RPMI8226 (cell line): ENCODE measurements at places on chromosomes 13 and 19.

DNA sequence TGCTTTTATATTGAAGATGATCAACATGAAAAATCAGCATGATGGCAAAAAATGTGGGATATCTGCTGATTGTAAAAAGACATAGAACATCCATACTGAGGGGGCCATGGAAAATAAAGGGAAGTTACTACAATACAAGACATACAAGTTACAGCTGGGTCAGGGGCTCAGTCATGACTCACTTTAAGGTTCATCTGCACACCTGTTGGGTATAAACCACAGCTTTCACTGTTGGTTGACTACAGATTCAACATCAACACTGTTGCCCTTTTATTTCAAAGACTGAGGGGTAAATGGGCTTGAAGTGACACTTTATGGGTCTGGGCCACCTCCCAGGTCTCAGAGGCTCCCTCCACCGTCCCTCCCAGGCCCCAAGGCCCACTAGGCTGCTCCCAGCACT, 98.1 kb upstream of the IRS2 start:
- DNase-seq, result no peak

DNA sequence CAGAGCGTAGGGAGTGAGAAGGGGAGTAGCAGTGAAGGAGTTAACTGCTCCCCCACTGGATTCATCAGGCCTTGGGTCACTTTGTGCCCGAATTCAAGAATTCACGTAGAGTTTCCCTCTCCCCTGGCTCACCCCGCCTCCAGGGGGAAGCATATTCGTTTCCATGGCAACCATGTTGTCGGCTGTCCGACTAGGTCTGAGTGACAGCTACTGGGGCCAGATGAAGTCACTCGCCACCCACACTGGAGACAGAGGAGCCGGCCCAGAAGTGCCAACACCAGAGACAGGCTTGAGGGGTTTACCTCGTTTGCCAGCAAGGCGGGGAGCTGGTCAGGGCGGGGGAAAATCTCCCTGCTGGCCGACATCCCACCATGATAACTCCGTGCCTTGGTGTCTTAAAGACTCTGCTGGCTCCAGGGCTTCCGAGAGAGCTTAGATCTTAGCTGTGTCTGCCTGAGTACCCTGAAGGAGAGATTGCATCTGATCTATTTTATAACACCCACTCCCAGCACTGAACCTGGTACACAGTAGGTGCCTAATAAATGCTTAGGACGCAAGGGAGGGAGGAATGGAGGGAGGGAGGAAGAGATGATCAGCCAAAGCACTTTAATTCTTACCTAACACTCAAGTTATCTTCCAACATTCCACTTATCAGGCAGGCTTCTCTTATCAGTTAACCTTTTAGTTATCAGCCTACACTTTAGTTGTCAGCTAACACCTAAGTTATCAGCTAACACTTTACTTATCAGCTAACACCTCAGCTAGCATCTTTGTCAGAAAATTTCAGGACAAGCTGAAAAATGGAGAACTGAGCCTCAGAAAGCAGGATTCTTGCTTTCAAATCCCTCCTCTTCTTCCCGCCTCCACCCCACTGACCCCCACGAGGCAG, 57.2 kb upstream of the ZNRF4 start:
- peak; percentile 46 for DNase-seq

GRCh38 chr19:3314962-3315675, 51.3 kb upstream of the NFIC start:
- no peak for DNase-seq

GRCh38 chr13:37701972-37702371, 103.4 kb upstream of the POSTN start:
- DNase-seq, result no peak

DNA sequence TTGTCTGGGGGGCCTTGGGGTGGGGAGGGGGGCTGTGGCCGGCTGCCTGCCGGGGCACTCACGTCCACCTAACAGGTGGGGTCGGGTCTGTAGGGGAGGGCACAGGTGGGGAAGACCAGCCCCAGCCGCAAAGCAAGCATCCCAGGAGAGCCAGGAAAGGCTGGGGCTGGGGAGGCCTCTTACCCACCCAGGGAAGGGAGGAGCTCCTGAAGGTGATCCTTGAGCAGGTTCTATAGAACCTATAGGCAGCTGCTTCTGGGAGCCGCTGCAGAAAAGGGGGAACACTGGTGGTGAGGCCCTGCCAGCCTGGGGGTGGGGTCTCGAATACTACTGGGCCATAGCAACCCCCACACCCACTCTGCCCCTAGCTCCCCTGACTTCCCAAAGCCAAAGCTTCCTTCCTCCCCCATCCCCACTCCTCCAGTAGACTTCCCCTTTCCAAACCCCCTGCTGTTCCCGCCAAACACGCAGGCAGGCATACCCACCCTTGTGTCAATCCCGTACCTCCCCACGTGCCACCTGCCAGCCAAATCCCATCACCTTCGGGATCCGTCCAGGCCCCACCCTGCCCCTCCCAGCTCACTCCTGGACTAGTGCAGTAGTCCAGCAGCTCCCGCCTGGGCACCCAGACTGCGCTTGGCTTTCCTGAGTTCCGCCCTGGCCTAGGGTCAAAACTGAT, 5.6 kb downstream of the KLF16 start:
- peak; percentile 25 for DNase-seq

DNA sequence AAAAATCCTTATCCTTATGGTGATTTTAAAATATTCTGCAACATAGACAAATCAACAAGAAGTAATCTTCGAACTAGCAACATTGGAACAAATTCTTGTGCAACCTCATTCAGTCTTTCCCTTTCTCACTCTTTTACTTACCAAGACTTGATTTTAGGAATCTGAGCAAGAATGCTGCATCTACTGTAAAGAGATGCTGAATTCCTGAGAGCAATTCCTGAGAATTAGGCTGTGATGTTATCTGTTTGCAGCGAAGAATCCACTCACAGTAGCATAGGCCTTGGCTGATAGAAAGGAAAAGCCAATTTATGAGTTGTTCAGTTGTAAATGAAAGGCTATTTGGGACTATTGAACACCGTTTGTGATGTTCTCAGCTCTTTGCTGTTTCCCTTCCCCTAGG, 144.3 kb downstream of the CRYL1 start:
- no peak for DNase-seq

- DNase-seq, result peak; percentile 17
These were observed 1.3 kb upstream of the SPACA6 start for GRCh38 chr19:51691584-51692428.

DNA sequence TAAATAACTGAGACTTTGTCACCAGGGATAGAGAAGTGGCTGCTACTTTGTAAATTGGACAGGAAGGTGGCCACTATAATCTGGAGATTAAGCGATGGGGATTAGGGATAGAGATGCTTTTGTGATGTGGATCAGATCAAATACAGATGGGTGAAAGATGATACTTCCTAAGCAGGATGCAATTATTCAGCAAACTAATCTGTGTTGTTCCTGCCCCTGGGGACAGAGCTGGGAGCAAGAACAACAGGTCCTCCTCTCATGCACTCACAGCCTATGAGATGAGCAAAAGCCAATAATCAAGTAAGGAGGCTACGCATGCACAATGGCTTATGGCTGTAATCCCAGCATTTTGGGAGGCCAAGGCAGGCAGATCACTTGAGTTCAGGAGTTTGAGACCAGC, 4.6 kb downstream of the RGL3 start:
- DNase-seq, result no peak

GRCh38 chr19:7533925-7534480, 1.5 kb upstream of the PNPLA6 start:
- peak; percentile 91 for DNase-seq

GRCh38 chr13:71902676-71903075, 35.7 kb upstream of the DACH1 start:
- DNase-seq, result no peak

- no peak for DNase-seq
These were observed 441.1 kb upstream of the HTR2A start for GRCh38 chr13:47337781-47338507.

GRCh38 chr13:99307648-99308339, 595 bp upstream of the GPR183 start:
- no peak for DNase-seq

DNA sequence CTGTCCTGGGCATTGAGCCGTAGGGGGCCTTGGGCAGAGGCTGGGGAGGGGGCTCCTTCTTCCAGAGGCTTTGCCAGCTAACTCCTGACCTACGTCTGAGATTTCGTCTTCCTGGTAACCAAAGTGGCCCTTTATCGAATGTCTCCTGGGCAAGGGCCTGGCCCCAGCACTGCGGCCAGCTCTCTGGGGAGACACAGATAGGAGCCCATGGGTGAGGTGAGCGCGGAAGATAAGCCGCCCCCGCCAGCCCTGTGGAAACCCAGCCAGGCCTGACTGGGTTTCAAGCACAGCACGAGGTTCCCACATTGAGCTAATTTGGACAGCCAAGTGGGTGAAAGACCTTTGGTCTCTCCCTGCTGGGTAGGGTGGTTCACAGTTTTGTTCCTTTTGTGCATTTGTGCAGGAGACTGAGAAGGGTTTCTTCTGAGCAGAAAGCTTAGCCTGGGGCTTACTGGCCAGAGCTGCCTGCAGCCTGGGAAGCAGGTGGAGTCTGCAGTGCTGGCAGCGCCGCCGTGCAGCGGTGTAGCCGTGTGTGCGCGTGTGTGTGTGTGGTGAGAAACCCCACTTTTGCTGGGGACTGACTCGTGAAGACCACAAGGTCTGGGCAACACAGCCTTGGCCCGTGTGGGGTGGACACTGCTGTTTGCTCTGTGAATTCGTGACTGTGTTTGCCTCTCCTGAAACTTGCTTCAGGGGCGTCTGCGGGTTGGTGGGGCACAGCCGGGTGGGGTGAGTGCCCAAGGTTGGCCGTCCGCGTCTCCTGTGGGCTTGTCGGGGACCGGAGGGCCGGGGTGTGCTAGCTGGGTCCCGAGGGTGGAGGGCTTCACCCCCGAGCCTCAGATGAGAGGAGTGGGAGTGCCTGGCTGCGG, 2.5 kb downstream of the BSG start:
- no peak for DNase-seq

DNA sequence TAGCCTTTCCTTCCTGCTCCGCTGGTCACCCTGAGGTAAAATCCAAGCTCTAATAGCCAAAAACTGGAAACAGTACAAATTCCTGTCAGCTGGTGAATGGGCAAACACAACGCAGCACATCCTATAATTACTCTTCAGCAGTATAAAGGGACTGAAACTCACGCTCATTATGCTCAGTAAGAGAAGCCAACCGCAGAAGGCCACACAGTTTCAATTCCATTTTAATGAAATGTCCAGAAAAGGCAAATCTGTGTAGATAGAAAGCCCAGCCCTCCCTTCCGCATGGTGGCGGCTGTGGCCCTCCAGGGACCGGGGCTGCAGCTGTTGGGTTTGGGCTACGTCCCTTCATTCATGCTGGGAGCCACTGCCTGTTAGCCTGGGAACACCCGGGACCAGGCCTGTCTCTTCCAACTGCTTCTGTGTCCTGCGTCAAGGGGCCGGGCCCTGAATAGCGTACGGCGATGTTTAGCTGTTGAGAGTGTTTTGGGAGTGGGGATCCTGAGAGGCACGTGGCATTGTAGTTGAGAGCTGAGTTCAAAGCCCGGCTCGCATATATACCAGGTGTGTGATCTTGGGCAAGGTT, 23.5 kb downstream of the NKPD1 start:
- DNase-seq, result peak; percentile 81

DNA sequence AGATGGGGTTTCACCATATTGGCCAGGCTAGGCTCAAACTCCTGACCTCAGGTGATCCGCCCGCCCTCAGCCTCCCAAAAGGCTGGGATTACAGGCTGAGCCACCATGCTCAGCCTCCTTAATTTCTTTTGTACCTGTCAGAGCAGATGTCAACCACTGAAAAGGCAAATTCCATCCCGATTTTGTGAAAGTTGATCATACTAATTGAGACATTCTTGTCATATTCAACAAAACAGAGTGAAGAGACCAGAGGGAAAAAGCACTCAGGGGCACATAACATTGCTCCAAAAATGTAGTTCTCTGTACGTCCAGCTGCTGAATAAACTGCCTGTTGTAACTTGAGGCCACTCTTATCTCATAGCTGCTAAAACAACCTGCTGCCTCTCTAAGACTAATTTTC, 27.4 kb upstream of the PSPC1 start:
- no peak for DNase-seq

- no peak for DNase-seq
These were observed 94.6 kb upstream of the RFC3 start for GRCh38 chr13:33723365-33723764.

- DNase-seq, result no peak
These were observed 284.3 kb downstream of the FOXO1 start for GRCh38 chr13:40381935-40382764.

DNA sequence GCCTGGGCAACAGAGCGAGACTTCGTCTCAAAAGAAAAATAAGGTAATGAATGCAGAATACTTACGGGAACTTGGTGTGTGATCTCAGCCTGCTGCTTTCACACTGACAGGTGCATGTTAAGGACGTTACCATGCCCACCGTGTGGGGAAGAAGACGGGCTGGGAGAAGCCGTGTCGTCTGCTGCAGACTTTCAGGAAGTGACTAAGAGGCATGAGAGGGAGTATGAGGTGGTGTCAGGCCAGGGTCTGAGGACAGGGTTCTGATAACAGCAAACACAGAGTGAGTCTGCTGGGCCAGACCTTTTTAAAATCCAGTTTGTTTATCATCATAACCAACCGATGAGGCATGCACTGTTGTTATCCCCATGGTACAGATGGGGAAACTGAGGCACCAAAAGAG, 13.6 kb upstream of the GALP start:
- no peak for DNase-seq

DNA sequence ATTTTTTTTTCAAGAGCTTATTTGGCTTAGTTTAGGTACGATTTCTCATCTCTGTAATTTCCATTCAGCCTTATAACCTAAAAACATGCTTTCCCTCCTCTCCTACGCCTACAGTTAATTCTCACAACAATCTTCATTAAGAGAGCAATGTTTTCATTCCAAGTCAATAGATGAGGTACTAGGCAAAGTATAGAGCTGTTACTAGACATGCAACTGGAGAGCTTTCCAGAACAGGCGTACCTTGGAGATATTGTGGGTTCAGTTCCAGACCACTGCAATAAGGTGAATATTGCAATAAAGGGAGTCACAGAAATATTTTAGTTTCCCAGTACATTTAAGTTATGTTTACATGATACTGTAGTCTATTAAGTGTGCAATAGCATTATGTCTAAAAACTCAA, 34.8 kb downstream of the TGDS start:
- no peak for DNase-seq

- DNase-seq, result no peak
These were observed 97.5 kb downstream of the RGCC start for GRCh38 chr13:41554626-41555386.

DNA sequence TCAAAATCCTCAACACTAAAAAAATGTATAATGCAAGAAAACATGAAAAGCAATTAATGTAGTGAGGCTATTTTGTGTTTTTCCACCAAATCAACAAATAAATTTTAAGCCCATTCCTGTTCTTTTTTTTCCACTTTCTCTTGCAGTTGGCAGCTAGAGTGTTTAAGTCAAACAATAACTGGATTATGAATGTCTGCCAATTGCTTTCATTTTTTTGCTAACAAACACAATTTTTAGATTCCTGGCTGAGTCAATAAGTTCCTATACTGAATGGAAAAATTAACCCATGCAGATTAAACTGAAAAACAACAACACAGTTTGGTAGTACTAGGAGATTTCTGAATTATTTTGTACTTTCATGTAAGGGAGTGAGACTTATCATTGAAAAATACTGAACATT, 232.4 kb downstream of the SLITRK5 start:
- DNase-seq, result no peak

- peak; percentile 28 for DNase-seq
These were observed 19.2 kb upstream of the UQCR11 start for GRCh38 chr19:1624458-1624857.

GRCh38 chr19:49761625-49762311, 1.3 kb downstream of the TSKS start:
- DNase-seq, result no peak

- DNase-seq, result no peak
These were observed 65.2 kb downstream of the SOX1 start for GRCh38 chr13:112132142-112132541.

GRCh38 chr13:97306106-97306505, 84.0 kb downstream of the MBNL2 start:
- no peak for DNase-seq

- no peak for DNase-seq
These were observed 424.5 kb downstream of the PCDH9 start for GRCh38 chr13:66805657-66806056.
